ENCODE measurements at places on chromosomes 2 and 18.

GRCh38 chr2:106098081-106098480, 96.0 kb downstream of the UXS1 start:
- no peak for DNase-seq

DNA sequence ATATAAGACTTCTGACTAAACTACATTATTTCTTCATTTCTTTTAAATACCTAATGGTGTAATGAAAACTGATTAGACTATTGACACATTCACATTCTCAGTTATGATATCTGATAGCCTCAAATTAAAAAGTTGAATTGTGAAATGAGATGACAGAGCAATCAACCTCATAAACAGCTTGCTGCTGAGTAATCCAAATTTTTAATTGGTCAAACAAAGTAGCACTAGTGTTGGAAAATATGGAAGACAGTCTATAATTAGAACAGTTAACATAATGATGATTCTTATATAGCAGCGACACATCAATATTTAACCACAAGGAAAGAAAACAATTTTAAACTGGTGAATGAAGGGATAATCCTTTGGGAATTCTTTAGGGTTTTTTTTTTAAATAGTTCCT, 91.9 kb upstream of the LRP1B start:
- no peak for DNase-seq

DNA sequence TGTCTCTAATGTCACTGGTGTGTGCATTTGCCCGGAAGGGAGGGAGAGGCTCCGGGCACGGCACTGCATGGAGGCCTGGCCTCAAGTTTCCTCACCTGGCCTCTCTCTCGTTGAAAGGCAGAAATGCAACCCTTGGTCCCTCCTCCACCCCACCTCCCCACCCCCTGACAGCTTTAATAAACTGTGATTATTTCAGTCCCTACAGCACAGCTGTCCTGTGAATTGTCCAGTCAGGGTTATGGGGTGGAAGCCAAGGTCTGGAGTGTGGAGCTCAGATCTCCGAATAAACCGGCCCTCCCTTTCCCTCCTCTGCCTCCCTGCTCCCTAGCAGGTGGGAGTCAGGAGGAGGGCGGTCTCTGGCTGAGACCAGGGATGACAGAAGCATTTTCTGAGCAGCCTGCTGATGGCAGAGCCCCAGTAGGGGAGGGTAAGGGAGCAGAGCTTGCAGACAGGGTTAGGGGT, 199.2 kb upstream of the SMAD2 start:
- no peak for DNase-seq

GRCh38 chr2:85185431-85185940, 52.3 kb downstream of the TCF7L1 start:
- DNase-seq: no peak

GRCh38 chr18:25282282-25282681, 69.7 kb downstream of the ZNF521 start:
- no peak for DNase-seq

GRCh38 chr2:207230261-207231105, 64.7 kb upstream of the KLF7 start:
- no peak for DNase-seq

DNA sequence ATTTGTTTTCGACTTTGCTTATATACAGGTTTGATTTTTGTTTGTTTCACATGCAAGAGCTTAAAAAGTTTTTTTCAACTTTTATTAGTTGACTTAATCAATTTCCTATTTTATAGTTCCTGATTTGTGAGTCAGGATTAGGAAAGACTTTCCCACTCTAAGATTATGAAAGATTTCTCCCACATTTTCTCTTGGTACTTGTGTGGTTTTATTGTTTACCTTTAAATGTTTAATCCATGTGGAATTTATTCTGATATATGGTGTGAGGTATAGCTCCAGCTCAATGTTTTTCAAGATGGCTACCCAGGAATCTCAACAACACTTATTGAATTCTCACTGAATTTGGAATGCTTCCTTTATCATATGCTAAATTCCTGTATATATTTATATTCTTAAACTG, 117.8 kb upstream of the LGALSL start:
- DNase-seq: no peak

DNA sequence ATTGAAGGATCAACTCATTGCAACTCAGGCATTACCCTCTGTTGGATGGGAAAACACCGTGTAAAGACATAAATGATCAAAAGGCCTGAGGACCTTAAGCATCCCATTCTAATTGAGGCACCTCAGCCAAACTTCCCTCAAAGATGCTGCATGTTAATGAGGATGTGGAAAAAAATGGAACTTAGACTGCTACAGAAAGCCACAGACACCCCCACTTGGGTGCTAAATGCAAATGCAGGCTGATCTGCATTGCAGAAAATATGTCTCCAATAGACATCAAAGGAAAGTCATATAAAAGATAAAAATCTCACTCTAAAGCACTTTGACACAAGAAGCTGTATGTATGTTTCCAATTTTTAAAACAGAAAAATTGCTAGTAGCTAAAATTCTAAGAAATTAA, 504.7 kb downstream of the KCNJ3 start:
- DNase-seq: no peak

All from stimulated activated CD4-positive, alpha-beta T cell treated with anti-CD3 and anti-CD28 coated beads, Interleukin-1b, Interleukin-23, amount 100 ng/mL, for 1 hour (primary cell).